ENCODE measurements at places on chromosomes 6 and 20. TPM values are rescaled to one million over a fixed set of nuclear protein-coding genes. Genes with fewer than 3 reads are reported as not detected.

The NTSR1 gene
- total RNA-seq, result 0.05 TPM

The TRMT6 gene
- total RNA-seq, result 9.4 TPM

The TSBP1 gene
- not detected for total RNA-seq

The FARS2 gene
- 36.6 TPM for total RNA-seq

The SLC26A8 gene
- total RNA-seq, result under 0.01 TPM

The ADA gene
- total RNA-seq, result 15.3 TPM

The GLP1R gene
- not detected for total RNA-seq

The POLR1H gene
- 39.1 TPM for total RNA-seq

The BLOC1S5 gene
- total RNA-seq, result 23.7 TPM

The OR2H1 gene
- not detected for total RNA-seq

The UST gene
- total RNA-seq, result 0.28 TPM

The ZBTB46 gene
- 41.2 TPM for total RNA-seq

The VSX1 gene
- total RNA-seq, result not detected

The KIAA1755 gene
- 0.05 TPM for total RNA-seq

The MMUT gene
- 23.3 TPM for total RNA-seq

The CLVS2 gene
- not detected for total RNA-seq

The CCDC170 gene
- not detected for total RNA-seq

The GUCA1A gene
- not detected for total RNA-seq

The CTAGE9 gene
- not detected for total RNA-seq

The ZFP57 gene
- 1.7 TPM for total RNA-seq

The SULF2 gene
- total RNA-seq, result 92.1 TPM

The WFDC6 gene
- not detected for total RNA-seq

The LY6G6F gene
- not detected for total RNA-seq

The EPHA7 gene
- under 0.01 TPM for total RNA-seq

The THBS2 gene
- 2.0 TPM for total RNA-seq

The MLIP gene
- 4.4 TPM for total RNA-seq

The SYCP2 gene
- 3.1 TPM for total RNA-seq

The GMPR gene
- total RNA-seq, result 26.0 TPM

The ADGB gene
- not detected for total RNA-seq

Measured in dermis blood vessel endothelial cell (primary cell).